GM23338 (cell line): ENCODE measurements at places on chromosomes 3 and 15. TPM values are rescaled to one million over a fixed set of nuclear protein-coding genes. Genes with fewer than 3 reads are reported as not detected.

Gene PLA2G4D
- total RNA-seq: 0.07 TPM in 1 of 2 replicates, not detected in the other

Gene DISP2
- 1.0 and 1.3 TPM in 2 replicates for total RNA-seq

DNA sequence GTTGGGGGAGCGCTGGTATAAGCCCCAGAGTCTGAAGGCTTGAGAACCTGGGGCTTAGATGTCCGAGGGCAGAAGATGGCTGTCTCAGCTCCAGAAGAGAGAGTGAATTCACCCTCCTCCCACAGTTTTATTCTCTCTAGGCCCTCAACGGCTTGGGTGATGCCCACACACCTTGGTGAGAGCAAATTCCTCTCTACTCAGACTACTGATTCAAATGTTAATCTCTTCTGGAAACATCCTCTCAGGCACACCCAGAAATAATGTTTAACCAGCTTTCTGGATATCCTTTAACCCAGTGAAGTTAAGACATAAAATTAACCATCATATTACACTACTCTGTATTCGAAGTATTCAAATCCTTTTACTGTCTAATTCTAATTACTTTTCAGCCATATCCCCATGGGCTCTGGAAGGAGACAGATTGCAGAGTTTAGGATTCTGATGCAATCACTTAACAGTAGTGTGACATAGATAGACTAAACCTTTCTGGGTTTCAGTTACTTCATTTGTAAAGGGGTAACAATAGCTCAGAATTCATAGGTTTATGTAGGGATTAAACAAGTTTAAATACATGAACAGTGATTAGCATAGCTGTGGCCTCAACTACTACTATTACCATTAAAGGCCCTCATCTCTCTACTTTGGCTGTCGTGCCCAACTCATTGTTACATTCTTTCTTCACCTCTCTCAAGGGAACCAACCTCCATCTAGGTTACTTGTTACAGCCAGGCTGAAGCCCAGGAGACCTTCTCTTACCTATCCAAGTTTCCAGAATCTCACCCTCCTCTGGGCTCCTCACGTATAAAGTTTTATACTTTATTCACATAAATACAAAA, 25.7 kb upstream of the ANO10 start:
- peak; percentile 30 for DNase-seq
- no peak overlapping the region for H3K27ac ChIP-seq

DNA sequence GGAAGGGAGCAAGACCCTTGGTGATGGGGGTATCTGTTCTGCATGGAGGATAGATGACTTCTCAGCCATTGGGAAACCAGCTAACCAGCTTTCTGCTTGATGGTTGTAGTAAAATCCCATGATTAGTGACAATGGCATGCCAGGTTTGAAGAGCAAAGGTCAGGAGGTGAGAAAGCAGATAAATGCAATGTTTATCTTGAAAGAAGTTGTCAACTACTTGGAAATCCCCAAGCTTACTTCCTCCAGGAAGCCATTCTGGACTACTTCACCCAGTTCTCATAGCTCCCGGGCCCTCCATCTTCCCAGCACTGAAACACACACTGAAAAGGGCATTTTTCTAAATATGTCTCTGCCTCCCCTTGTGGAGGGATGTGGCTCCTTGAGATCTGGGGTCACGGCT, 51.3 kb downstream of the SMAD3 start:
- H3K36me3 ChIP-seq: no peaks in the 10 kb centered on the region
- no peaks in the 10 kb centered on the region for H3K27me3 ChIP-seq
- H3K4me3 ChIP-seq: no peak overlapping the region
- 0 out of 2 replicates have a peak, but pooled peaks cover 8% of the 10 kb centered on the region for H3K4me1 ChIP-seq
- no peak for DNase-seq
- H3K27ac ChIP-seq: no peak overlapping the region

- peaks cover 11% of the 10 kb centered on the region for H3K4me1 ChIP-seq
- no peaks in the 10 kb centered on the region for H3K36me3 ChIP-seq
- H3K27ac ChIP-seq: no peak overlapping the region
- peaks cover 14% of the 10 kb centered on the region for H3K27me3 ChIP-seq
These were observed 10.0 kb upstream of the ELP6 start for GRCh38 chr3:47523310-47524073.

DNA sequence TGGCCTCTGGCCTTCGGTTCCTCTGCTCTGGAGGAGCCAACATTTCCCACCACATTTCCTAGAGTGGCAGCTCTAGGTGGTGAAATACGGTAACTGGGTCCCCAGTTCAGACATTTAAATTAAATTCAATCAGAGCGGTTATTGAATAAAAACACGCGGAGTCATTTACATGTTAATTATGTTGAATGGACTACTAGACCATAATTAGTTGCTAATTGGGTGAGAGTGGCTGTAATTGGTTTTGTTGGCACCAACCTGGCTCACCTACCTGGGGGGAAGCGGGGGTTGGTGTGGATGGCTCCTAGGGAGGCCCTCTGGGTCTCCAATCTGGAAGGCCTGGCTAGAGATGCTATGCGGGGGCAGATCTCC, 12.7 kb downstream of the SEMA3F start:
- no peaks in the 10 kb centered on the region for H3K27me3 ChIP-seq
- peaks cover 32% of the 10 kb centered on the region for H3K4me1 ChIP-seq
- H3K36me3 ChIP-seq: peaks cover 4% of the 10 kb centered on the region; the same call in 1 of the 2 replicates
- no peak overlapping the region for H3K4me3 ChIP-seq
- H3K27ac ChIP-seq: no peak overlapping the region
